CD4-positive, alpha-beta memory T cell (primary cell): ENCODE measurements at places on chromosomes 1 and 21. TPM values are rescaled to one million over a fixed set of nuclear protein-coding genes. Genes with fewer than 3 reads are reported as not detected.

GRCh38 chr1:16128338-16128741 is 27.5 kb downstream of the EPHA2 start:
- H3K27me3 ChIP-seq = no peaks in the 10 kb centered on the region
- no peak overlapping the region for H3K4me3 ChIP-seq
- H3K36me3 ChIP-seq = no peaks in the 10 kb centered on the region
- no peak for DNase-seq
- H3K27ac ChIP-seq = no peak overlapping the region

DNA sequence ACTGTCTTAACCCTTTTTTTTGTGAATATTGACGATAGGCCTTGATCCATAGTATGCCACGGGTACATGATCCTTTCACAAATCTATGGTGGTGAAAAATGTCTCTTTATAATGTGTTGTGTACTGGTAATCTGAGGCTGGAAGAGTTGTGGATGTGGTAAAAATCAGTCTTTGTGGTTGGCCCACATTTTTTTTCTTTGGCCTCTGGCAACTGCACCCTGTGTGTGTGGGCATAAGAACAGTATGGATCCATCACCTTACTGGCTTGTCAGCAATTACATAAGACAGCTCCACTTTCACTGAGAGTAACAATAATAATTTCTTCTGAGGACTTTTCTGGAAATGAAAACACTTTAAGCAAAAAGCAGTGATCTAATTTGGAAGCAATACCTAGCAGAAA is 101.6 kb downstream of the GABPA start:
- no peak overlapping the region for H3K4me3 ChIP-seq
- no peaks in the 10 kb centered on the region for H3K36me3 ChIP-seq
- no peak overlapping the region for H3K27ac ChIP-seq
- H3K4me1 ChIP-seq = no peaks in the 10 kb centered on the region
- H3K27me3 ChIP-seq = no peaks in the 10 kb centered on the region

DNA sequence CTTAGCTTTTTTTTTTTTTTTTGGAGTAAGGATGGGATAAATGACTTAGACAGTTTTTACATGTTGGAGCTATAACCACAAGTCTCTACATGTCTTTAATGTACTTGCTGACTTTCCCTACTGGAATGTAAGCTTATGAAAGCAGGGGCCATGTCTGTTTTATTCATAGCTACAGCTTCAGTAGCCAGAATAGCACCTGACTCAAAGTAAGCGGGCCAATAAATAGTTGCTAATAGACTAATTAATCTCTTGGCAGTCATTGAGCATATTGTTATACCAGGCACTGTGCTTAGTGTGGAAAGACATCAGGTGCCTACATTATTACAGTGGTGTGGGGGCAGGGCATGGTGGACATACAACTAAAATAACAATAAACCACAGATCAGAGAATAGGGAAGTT is 84.4 kb upstream of the HOOK1 start:
- DNase-seq = no peak
- no peak overlapping the region for H3K4me3 ChIP-seq
- H3K27me3 ChIP-seq = no peaks in the 10 kb centered on the region
- H3K4me1 ChIP-seq = peaks cover 5% of the 10 kb centered on the region

CENPF gene
- 2.8 TPM for total RNA-seq

DNA sequence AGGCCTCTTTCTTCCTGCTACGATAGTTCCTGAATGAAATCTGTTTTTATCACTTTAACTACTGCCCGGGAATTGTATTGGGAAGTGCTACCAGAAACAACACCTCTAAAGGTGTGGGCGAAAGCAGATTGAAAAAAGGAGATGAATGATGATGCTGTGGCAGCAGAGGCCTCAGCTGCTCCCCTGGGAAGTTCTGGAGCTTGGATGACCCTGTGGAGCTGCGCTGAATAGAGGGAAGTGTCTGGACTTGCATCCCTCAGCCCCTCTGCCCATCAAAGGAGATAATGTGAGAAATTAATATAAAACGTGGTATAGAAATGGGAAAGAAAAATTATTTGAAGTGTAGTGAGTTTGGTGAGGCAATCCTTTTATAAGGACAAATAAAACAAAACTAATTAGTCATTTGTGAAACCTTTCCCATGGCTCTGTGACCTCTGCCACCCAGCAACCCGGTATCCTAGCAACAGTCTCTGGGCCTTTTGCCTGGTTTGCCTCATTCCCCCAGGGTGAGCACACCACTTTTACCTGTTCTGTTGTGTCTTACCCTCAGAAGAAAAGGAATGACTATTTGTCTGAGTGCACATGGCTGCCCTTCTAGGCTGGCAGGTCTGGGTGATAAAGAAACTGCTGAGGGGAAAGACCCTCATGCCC is 21.3 kb downstream of the OVAAL start:
- no peak overlapping the region for H3K4me3 ChIP-seq
- no peaks in the 10 kb centered on the region for H3K27me3 ChIP-seq
- no peaks in the 10 kb centered on the region for H3K4me1 ChIP-seq
- no peak overlapping the region for H3K27ac ChIP-seq

PRCC gene
- total RNA-seq = 60.9 TPM

DNA sequence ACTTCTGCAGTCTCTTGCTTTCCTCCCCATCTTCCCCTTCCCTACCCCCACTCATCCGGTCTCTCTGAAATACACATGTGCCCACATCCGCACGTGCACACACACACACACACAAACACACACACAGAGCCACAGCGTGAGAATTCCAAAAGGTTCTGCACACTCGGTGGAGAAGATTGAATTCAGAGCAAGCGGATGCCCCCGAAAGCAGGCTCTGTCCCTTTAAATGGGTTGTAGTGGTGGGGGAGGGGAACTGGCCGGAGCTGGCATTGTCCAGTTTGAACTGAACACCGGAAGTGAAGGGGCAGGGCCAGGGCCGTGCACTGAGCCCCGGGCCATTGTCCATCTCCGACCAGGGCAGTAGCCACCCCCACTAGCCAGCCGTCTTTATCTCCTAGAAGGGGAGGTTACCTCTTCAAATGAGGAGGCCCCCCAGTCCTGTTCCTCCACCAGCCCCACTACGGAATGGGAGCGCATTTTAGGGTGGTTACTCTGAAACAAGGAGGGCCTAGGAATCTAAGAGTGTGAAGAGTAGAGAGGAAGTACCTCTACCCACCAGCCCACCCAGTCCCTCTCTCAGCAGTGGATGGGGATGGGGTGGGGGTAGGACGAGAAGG is 1.3 kb upstream of the LIN28A start:
- H3K4me1 ChIP-seq = peaks cover 17% of the 10 kb centered on the region
- H3K4me3 ChIP-seq = peak overlapping the region; percentile 9
- H3K27ac ChIP-seq = no peak overlapping the region
- DNase-seq = no peak

METTL25B gene
- total RNA-seq = 30.5 TPM
